Stimulated activated CD4-positive, alpha-beta T cell treated with anti-CD3 and anti-CD28 coated beads, Interleukin-4, amount 100 ng/mL, for 24 hours (primary cell): ENCODE measurements at places on chromosomes 2 and 18.

GRCh38 chr2:17249249-17249648 is 269.0 kb downstream of the RAD51AP2 start:
- no peak for DNase-seq

- no peak for DNase-seq
Observed at GRCh38 chr18:57975805-57976204, 68.2 kb upstream of the NEDD4L start.

- no peak for DNase-seq
Observed at GRCh38 chr18:10770264-10770663, 244.4 kb downstream of the NAPG start.

- DNase-seq: no peak
Observed at GRCh38 chr18:26655525-26656430, 107.4 kb upstream of the KCTD1 start.

GRCh38 chr18:22813648-22814328 is 119.3 kb upstream of the RBBP8 start:
- no peak for DNase-seq

DNA sequence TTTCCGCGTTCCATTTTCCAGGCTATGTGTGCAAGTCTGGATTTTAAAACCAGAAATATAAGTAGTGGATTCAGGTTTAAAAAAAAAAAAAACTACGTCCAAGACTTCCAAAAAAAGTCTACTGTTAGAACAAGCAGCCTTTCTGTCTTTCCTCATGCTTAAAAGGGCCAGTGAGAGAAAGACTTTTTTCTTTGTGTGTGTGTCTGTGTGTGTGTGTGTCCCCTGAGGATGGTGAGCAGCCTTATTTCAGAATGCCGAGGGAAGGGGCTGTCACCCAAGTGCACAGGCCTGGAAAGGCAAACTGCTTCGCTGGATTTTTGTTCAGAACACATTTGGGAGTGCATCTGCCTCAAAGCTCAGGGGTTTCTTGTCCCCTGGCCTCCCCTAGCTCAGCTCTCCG is 98.8 kb downstream of the ZBTB7C start:
- DNase-seq: no peak

- DNase-seq: no peak
Observed at GRCh38 chr2:119338272-119338671, 28.4 kb downstream of the C2orf76 start.

- no peak for DNase-seq
Observed at GRCh38 chr2:153115141-153115540, 363.4 kb downstream of the RPRM start.
